Cortex of kidney (tissue), 1 donor: ENCODE measurements at places on chromosomes 2 and 18.

- no peak for DNase-seq
Observed at GRCh38 chr18:63374540-63374939, 7.5 kb upstream of the KDSR start.

DNA sequence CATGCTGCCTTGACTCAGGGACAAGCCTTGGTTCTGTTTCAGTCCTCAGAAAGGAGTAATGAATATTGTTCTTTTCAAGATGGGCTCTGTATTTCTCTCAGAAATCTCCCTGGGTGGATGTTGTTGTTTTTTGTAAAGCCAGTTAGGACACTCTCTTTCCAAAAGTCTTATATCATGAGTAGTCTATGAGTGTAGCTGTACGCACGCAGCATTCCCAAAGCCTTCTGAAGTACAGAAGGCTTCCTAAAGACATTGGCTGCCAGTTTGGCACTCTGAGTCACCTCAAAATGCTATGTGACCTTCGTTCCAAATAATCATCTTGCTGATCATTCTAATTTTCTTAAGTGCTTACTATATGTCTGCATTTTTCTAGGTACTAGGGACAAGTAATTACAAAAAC lies 16.7 kb upstream of the GTF2A1L start:
- no peak for DNase-seq

GRCh38 chr2:171287611-171288010 lies 126.9 kb upstream of the TLK1 start:
- no peak for DNase-seq

- DNase-seq: no peak
Observed at GRCh38 chr2:171069286-171069956, 91.3 kb downstream of the TLK1 start.

DNA sequence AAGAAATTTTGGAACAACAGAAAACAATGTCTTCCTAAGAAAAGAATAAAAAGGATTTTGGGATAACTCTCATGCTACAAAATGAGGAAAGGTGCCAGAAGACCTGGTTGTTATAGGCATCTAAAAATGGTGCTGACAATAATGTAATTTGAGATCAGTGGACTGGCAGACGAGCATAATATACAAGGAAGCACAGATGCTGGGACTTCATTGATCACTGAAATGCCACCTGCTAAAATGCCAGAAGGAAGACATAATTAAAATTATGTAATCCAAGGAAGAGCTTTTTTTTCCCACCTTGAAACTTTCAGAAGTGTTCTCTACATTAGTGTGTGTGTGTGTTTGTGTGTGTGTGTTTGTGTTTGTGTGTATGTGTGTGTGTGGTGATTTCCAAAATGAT lies 535.9 kb downstream of the XIRP2 start:
- no peak for DNase-seq

GRCh38 chr2:69567157-69567908 lies 76.2 kb downstream of the AAK1 start:
- no peak for DNase-seq

DNA sequence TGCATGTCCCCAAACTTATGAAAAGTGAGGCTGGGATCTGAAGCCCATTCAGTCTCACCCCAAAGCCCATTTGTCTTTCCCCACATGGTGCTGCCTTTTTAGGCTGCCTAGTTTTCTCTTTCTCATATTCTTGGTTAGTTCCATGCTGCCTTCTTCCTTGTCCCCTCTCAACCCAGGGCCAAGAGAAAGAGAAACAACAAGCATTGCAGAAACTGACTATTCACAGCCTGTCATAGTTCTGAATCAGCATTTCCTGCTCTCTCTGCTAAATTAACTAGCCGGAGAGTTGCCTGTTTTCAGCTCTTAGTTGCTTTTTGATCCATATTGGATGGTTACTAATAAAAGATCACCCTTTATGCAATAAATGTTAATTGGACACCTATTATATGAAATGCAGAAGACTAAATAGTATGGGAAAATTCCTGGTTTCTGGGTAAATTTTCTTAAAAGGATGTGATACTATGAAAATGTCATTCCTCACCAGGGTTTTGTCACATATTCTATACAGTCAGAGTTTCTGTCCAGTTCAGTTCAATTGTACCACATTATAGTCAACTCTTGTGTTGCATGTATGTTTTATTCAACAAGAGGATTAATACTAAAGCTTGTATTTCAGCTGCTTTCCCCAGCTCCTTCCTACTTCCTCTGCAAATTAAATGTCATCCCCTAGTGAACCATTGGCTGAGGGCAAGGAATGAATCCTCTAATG lies 246.5 kb downstream of the GALR1 start:
- no peak for DNase-seq

GRCh38 chr2:241134711-241135110 lies 14.6 kb downstream of the PASK start:
- no peak for DNase-seq

GRCh38 chr18:1774261-1774660 lies 797.0 kb downstream of the METTL4 start:
- no peak for DNase-seq

DNA sequence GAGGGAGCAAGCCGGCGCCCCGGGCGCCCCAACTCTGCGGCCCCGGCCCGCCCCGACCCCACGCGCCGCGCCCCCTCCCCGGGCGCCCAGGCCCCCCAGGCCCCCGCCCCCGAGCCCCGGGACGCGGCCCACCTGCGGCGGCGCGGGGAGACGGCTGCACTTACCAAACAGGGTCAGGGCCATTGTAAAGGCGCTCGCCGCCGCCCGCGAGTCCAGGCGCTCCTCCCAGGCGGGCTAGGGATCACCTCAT lies 526 bp downstream of the CHN1 start:
- no peak for DNase-seq

GRCh38 chr2:175442441-175442840 lies 260.9 kb upstream of the ATP5MC3 start:
- DNase-seq: no peak

- no peak for DNase-seq
Observed at GRCh38 chr2:239127513-239127912, 273.3 kb downstream of the HDAC4 start.

DNA sequence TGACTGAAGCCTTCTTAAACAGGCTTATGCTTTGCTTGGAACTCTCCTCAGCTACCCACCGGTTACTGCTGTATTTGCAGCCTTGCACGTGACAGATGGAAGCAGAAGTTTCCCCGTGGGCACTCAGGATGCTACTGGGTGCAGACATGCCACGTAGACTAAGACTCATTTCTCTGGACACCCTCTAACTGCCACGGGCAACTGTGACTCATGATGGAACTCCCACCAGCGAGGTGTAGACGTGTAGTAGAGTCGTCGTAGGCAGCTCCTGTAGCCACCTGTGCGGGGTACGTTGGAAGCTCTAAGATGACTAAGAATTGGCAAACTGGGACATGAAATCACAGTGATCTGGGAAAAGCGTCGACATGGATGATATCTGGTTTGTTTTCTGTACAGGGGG lies 27.5 kb downstream of the TSHZ1 start:
- DNase-seq: no peak

GRCh38 chr18:64886995-64887394 lies 738.1 kb upstream of the LINC00305 start:
- no peak for DNase-seq

GRCh38 chr2:73070643-73071359 lies 711 bp downstream of the SFXN5 start:
- peak; percentile 98 for DNase-seq

DNA sequence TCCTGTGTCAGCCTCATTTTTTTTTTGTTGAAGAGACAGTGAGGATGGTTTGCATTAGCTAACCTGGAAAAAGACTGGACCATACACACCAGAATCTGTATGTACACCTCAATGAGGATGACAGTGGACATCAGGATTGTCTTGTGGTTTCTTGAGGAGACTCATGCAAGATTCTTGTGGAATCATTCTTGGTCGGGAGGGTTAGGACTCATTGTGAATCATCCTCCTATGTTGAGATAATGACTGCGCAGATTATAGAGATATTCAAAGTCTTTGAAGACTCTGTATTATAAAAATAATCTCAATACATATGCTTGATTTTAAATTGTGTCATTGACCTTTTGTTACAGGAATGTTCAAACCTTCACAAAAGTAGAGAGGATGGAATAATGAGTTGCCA lies 49.1 kb upstream of the DOCK10 start:
- DNase-seq: no peak

DNA sequence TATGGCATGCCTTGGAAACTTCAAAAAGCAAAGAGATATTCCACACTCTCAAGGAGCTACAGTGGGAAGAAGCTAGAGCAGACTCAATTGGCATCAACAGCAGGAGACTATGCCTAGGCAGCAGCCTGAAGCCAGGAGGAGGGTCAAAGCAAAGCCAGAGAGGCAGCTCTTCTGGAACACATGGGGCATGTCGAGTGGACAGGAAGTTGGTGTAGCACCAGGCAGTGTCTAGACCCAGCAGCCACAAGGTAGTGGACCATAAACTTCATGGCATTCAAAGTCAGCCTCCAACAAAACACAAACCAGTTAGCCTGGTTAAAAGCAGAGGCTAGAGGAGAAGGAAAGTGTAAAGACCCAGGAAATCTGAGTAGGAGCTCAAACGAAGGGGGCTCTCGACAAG lies 311.2 kb upstream of the PKDCC start:
- no peak for DNase-seq

DNA sequence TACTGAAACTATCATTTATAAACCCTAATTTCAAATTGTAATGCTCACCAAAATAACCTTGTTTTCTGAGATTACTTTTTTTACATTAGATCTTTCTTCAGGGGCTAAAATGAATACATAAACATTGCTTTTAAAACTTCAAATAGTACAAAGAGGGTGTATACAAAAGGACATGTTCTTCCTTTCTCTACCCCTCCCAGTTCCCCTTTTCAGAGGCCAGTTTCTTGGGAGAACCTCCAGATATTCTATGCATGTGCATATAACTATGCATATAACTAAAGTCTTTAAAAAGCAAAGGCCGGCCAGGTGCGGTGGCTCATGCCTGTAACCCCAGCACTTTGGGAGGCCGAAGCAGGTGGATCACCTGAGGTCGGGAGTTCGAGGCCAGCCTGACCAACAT lies 10.6 kb upstream of the FAM117B start:
- no peak for DNase-seq

DNA sequence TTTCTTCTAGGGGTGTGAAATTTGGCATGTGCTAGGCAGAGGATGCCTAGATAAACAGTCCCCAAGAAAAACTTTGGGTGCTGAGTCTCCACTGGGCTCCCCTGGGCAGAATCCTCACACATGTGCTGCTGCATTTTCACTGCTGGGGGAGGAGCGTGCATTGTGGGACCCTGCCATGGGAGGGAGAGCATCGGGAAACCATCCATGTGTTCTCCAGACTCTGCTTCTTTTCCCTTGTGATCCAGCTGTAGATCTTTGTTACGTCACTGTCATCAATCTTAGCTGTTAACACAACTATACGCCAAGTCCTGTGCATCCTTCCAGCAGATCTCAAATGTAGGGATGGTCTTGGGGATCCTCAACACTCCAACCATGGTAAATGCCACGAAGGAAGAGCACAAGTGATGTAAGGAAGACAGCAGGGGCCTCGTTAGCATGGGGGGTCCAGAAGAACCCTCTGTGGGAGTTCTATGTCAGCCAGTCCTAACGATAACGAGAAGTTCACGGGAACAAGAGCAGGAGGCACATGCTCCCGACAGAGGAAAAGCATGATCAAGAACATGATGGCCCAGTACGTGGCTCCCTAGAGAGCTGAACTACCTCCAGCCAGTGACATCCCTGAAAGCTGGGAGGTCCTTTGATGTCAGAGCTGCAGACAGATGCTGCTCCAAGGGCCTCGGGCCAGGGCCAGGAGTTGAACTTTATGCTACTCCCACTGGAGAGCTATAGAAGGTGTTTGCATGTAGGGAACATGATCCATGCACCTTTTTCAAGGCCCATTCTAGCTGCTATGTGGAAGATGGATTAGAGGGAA lies 41.1 kb upstream of the NPAS2 start:
- DNase-seq: no peak

- DNase-seq: no peak
Observed at GRCh38 chr18:27793013-27793785, 383.7 kb downstream of the CDH2 start.

- no peak for DNase-seq
Observed at GRCh38 chr2:196927376-196928225, 1.1 kb upstream of the PGAP1 start.

GRCh38 chr2:11869391-11869991 lies 123.1 kb downstream of the LPIN1 start:
- DNase-seq: no peak

DNA sequence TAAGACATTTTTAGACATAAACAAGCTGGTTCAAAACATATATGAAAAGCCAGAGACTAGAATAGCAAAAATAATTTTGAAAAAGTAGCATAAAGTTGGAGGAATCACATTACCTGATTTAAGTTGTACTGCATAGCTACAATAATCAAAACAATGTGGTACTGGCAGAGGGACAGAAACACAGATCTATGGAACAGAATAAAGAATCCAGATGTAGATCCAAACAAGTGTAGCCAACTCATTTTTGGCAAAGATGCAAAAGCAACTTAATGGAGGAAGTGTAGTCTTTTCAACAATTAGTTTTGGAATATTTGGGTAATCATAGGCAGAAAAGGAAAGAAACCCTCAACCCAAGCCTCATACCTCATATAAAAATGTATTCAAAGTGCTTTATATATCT lies 278.7 kb upstream of the ZNF521 start:
- DNase-seq: no peak

DNA sequence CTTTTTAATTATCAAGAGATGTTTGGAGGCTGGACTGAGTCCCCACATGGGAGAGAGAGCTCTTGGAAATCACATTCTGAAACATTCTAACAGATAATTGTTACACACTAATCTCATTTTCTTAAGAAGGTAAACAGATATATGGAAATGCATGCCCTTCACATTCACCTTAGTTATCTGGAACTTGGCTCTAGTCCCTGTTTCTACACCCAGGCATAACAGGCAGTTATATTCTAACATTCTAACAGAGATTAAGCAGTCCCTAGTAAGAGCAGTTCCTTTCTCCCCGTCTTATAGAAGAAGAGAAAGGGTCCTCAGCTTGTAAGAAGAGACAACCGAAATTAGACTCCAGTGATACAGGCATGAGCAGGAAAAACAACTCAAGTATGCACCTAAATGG lies 385.4 kb downstream of the SOX11 start:
- no peak for DNase-seq

DNA sequence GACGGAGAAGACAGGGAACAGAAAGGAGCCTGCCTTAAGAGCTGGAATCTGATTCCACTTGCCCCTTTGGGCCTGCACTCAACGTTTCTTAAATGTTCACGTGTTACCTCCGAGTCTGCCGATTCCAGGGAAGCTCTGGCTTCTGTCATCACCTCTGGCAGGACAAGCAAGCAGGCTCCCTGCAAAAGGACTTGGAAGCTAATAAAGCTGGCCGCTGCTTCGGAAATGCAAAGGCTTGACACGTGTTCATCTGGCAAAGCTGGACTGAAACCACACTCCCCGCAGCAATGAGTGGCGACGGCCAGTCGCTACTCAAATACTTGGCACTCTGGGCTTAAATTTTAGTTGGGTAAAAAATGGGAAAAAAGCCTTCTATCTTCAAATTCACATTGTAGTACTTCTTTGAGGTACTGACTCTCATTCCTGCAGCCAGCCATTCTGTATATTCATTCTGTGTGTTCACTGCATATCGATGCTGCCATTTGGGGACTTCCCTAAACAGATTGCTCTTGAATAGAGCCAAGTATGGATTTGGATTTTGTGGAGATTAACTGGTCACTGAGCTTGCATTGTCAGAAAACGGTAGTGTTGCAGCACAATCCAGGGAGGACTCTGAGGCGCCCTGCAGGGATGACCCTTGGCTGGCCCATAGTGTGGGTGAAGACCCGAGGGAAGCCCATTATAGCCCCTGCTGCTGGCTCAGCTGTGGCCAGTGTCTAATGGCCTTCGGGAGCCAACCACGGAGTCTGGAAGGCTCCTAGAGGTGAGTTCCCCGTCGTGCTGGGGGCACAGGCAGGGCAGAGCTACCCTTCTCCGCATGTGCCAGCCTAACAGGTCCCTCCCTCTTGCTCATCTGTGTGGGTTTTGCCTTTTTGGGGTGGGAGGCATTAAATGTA lies 231.5 kb downstream of the PRKCE start:
- no peak for DNase-seq
